ENCODE measurements at places on chromosomes 6 and 20.

DNA sequence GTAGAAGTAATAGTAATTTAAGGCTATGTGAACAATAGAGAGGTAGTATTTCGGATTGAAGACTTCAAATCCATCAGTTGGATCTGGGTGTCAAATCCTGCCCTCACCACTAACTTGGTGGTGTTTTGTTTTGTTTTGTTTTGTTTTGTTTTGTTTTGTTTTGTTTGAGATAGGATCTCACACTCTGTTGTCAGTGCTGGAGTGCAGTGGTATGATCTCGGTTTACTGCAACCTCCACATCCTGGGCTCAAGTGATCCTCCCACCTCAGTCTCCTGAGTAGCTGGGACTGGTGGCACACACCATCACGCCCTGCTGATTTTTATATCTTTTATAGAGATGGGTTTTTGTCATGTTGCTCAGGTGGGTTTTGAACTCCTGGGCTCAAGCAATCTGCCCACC is 129.4 kb upstream of the ZNF217 start:
- no peak for DNase-seq

GRCh38 chr6:17103715-17104114 is 1.9 kb downstream of the STMND1 start:
- peak; percentile 20 for DNase-seq

DNA sequence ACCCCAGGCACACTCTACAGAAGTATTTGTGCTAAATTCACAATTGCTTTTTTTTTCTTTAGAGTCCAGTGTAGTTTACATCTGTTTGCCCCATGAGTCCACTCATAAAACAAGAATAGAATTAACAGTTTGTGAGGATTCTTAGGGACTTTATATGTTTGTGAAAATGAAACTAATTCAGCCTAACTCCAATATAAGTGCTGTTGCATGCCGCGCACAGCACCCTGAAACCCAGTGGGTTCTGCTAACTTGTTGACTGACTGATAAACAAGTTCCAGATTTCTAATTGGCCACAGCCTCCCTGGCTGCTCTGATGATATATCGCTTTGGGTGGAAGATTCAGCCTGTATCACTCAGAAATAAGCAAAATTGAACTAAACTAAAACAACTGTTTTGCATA is 561.4 kb downstream of the PKHD1 start:
- DNase-seq, result no peak

GRCh38 chr20:56431471-56431870 is 19.4 kb downstream of the CASS4 start:
- DNase-seq, result no peak

GRCh38 chr20:54514028-54514607 is 38.7 kb downstream of the DOK5 start:
- DNase-seq, result no peak

- DNase-seq, result no peak
These were observed 199.2 kb upstream of the PRDM1 start for GRCh38 chr6:105886814-105887544.

DNA sequence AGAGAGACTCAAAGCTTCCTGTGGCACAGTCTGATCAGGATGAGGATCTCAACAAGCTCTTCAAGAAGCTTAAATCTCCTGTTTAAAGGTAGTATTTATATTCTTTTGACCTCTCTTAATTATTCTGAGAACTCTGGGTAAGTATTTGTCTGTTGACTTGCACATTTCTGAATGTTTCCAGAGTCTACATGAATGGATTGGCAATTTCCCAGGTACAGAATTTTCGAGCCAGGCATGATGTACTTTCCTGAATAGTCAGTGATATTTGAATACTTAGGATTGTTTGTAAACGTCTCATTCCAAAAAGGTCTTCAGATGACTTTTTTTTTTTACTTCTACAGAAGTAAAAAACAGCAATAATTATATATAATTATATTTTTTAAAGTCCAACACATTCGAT is 293.4 kb downstream of the TBC1D32 start:
- no peak for DNase-seq

Measured in hematopoietic multipotent progenitor cell treated with erythropoietin and hydrocortisone succinate and interleukin-3 and kit ligand, for 4 days (in vitro differentiated cells).